ENCODE measurements at places on chromosomes 3 and 15.
A peak's percentile ranks its signal among the peaks of the same experiment; 100 is the strongest.

GRCh38 chr3:26058901-26059321 lies 269.0 kb downstream of the OXSM start:
- no peak for DNase-seq

GRCh38 chr15:90351479-90352106 lies 491 bp upstream of the ZNF774 start:
- peak; percentile 17 for DNase-seq

DNA sequence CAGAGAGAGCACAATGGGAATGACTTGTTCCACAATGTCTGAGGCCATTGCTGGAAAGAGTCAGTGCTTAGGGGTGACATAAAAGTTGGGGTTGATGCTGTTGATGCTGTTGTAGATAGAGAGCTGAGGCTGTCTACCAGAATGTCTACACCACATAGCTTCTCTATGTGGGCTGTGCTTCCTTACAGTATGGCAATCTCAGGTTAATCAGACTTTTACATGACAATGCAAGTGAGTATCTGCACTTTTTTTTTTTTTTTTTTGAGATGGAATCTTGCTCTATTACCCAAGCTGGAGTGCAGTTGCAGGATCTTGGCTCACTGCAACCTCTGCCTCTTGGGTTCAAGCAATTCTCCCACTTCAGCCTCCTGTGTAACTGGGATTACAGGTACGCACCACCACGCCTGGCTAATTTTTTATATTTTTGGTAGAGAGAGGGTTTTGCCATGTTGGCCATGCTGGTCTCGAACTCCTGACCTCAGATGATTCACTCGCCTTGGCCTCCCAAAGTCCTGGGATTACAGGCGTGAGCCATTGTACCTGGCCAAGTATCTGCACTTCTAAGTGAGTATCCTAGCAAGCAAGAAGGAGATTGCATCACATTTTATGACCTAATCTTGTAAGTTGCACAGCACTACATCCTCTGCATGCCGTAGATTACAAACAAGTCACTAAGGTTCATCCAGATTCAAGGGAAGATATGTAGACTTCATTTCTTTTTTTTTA lies 28.7 kb downstream of the DLEC1 start:
- DNase-seq = no peak

DNA sequence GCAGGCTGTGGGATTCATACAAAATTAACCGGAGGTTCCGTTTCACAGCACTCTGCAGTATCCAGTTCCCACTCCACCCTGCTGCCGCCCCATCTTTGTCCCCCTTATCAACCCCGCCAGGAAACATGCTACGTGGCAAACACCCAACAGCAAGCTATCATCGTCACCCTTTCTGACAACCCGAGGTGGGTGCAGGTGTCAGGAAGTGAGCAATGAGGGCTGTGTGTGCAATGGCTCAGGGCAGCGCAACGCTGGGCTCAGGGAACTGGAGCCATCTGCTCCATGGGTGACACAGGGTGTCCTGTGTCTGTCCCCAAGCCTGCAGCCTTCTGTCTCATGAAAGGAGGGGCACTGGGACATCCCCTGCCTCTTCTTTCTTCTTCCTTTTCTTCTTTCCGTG lies 60.9 kb downstream of the ATP2B2 start:
- no peak for DNase-seq

- DNase-seq = no peak
Observed at GRCh38 chr15:50224606-50225005, 40.9 kb downstream of the HDC start.

GRCh38 chr3:73772076-73772886 lies 147.5 kb upstream of the PDZRN3 start:
- DNase-seq = no peak

GRCh38 chr15:63487076-63487757 lies 17.2 kb upstream of the USP3 start:
- DNase-seq = no peak

- peak; percentile 64 for DNase-seq
Observed at GRCh38 chr3:158532099-158532734, 38.8 kb upstream of the MLF1 start.

GRCh38 chr3:186044968-186045367 lies 63.9 kb downstream of the ETV5 start:
- no peak for DNase-seq
